ENCODE measurements at places on chromosomes 6 and 20. TPM values are rescaled to one million over a fixed set of nuclear protein-coding genes. Genes with fewer than 3 reads are reported as not detected.
A peak's percentile ranks its signal among the peaks of the same experiment; 100 is the strongest.

- no peak overlapping the region for H3K27ac ChIP-seq
- no peaks in the 10 kb centered on the region for H3K4me1 ChIP-seq
- peaks cover 61% of the 10 kb centered on the region for H3K27me3 ChIP-seq
- DNase-seq, result no peak
- H3K4me3 ChIP-seq, result no peak overlapping the region
- no peaks in the 10 kb centered on the region for H3K36me3 ChIP-seq
These were observed 15.4 kb upstream of the SLC22A16 start for GRCh38 chr6:110491644-110492317.

- no peaks in the 10 kb centered on the region for H3K4me1 ChIP-seq
- no peak overlapping the region for H3K27ac ChIP-seq
- no peaks in the 10 kb centered on the region for H3K36me3 ChIP-seq
- H3K27me3 ChIP-seq, result no peaks in the 10 kb centered on the region
These were observed 72.6 kb downstream of the TFAP2B start for GRCh38 chr6:50891290-50891689.

GRCh38 chr6:16336056-16336818 is 97.8 kb downstream of the GMPR start:
- H3K4me1 ChIP-seq, result peaks cover 10% of the 10 kb centered on the region
- DNase-seq, result no peak
- peak overlapping the region; percentile 1 for H3K27ac ChIP-seq
- H3K27me3 ChIP-seq, result no peaks in the 10 kb centered on the region
- no peaks in the 10 kb centered on the region for H3K36me3 ChIP-seq

- DNase-seq, result no peak
- peaks cover 12% of the 10 kb centered on the region for H3K27me3 ChIP-seq
- no peaks in the 10 kb centered on the region for H3K4me1 ChIP-seq
- no peak overlapping the region for H3K4me3 ChIP-seq
- no peaks in the 10 kb centered on the region for H3K36me3 ChIP-seq
- H3K27ac ChIP-seq, result no peak overlapping the region
These were observed 76.7 kb upstream of the LAMA2 start for GRCh38 chr6:128806261-128806660.

DNA sequence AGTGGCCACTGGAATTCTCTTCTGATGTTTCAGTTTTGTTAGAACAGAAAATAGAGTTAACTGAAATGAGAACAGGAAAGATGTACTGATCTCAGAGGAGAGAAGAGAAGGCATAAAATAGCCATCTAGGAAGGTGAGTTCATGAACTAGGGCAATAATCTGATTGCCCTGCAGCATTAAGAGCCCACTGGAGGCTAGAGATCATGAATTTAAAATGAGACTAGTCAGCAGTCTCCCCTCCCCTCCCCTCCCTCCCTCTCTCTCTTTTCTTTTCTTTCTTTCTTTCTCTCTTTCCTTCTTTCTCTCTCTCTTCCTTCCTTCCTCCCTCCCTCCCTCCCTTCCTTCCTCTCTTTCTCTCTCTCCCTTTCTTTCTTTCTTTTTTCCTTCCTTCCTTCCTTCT is 28.9 kb downstream of the GPRC6A start:
- DNase-seq, result no peak
- H3K27me3 ChIP-seq, result peaks cover 28% of the 10 kb centered on the region
- H3K36me3 ChIP-seq, result no peaks in the 10 kb centered on the region
- no peak overlapping the region for H3K27ac ChIP-seq
- no peak overlapping the region for H3K4me3 ChIP-seq

- H3K27ac ChIP-seq, result no peak overlapping the region
- H3K36me3 ChIP-seq, result peaks cover 6% of the 10 kb centered on the region
- no peaks in the 10 kb centered on the region for H3K4me1 ChIP-seq
These were observed 39.5 kb downstream of the GHRH start for GRCh38 chr20:37222086-37222485.

The MAK gene
- 0.75 TPM for total RNA-seq

- peaks cover 5% of the 10 kb centered on the region for H3K36me3 ChIP-seq
- H3K27me3 ChIP-seq, result peaks cover 71% of the 10 kb centered on the region
- no peak overlapping the region for H3K4me3 ChIP-seq
These were observed 32.5 kb downstream of the MUC22 start for GRCh38 chr6:31042806-31043205.

The HLA-DRA gene
- 80.9 TPM for total RNA-seq

GRCh38 chr6:11433860-11434259 is 103.7 kb upstream of the TMEM170B start:
- H3K27me3 ChIP-seq, result no peaks in the 10 kb centered on the region
- H3K36me3 ChIP-seq, result no peaks in the 10 kb centered on the region
- no peak for DNase-seq

DNA sequence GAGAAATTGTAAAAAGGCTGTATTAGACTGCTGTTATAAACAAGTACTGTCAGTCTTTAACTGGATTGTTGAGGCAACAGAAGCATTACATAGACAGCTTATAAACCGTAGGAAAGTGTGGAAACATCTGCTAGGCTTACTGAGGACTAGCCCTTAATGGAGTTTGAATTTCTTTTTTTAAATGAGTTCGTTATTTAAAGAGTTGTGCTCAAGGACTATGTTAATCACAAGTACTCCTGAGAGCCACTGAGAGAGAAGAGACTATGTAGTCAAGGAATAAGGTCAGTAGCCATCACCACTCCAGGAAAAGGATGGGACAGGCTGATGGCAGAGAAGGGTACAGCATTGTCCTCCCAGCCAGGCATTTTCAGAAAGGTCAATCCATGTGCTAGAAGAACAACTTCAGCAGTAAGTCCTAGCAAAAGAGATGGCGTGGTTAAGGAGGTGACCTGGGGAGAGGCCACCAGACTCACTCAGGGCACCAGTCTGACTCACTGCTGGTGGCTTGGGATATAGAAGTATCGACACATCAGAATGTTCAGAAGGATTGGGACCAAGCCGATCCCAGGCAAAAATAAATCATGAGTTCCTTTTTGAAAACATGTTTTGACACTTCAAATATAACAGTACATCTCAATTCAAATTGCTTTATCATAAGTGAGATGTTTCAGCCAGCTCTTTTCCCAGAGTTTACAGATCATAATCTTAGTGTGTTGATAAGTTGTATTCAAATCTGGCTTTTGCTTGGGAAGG is 6.4 kb downstream of the RPS12 start:
- peaks cover 40% of the 10 kb centered on the region for H3K4me1 ChIP-seq
- peak overlapping the region; percentile 89 for H3K27ac ChIP-seq
- peaks cover 8% of the 10 kb centered on the region for H3K36me3 ChIP-seq
- no peak overlapping the region for H3K4me3 ChIP-seq

GRCh38 chr6:22219925-22220324 is 76.9 kb downstream of the PRL start:
- H3K27ac ChIP-seq, result no peak overlapping the region
- no peaks in the 10 kb centered on the region for H3K4me1 ChIP-seq
- no peak for DNase-seq
- no peak overlapping the region for H3K4me3 ChIP-seq
- no peaks in the 10 kb centered on the region for H3K36me3 ChIP-seq

The DDX43 gene
- 1.2 TPM for total RNA-seq

GRCh38 chr20:31856516-31856915 is 11.1 kb upstream of the FOXS1 start:
- peaks cover 34% of the 10 kb centered on the region for H3K27me3 ChIP-seq
- no peak overlapping the region for H3K4me3 ChIP-seq
- no peak overlapping the region for H3K27ac ChIP-seq
- H3K36me3 ChIP-seq, result no peaks in the 10 kb centered on the region
- no peak for DNase-seq

The PRL gene
- total RNA-seq, result not detected

GRCh38 chr6:138485005-138485545 is 14.2 kb downstream of the NHSL1 start:
- DNase-seq, result no peak
- peaks cover 4% of the 10 kb centered on the region for H3K4me1 ChIP-seq
- H3K4me3 ChIP-seq, result no peak overlapping the region
- H3K36me3 ChIP-seq, result peaks cover 3% of the 10 kb centered on the region
- peaks cover 18% of the 10 kb centered on the region for H3K27me3 ChIP-seq
- no peak overlapping the region for H3K27ac ChIP-seq

- peaks cover 2% of the 10 kb centered on the region for H3K36me3 ChIP-seq
- H3K27ac ChIP-seq, result no peak overlapping the region
- DNase-seq, result no peak
- no peak overlapping the region for H3K4me3 ChIP-seq
These were observed 223.9 kb downstream of the ERMARD start for GRCh38 chr6:169975286-169975685.

DNA sequence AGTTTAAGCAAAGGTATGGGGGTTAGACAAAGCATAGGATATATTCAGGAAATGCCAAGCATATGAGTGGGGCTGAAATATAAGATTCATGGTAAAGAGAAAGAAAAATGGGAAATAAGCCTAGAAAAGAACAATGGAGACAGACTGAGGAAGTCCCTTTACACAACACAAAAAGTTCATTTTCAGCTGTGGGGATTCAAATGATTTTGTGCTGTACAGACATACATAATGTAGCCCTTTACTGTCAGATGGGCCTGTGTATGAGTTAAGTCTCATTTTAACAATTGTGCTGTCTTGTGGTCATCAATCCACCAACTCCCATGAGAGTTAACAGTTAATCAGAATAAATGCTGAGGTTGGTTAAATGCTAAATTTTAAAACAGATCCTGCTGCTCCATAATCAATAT is 37.2 kb downstream of the REV3L start:
- H3K36me3 ChIP-seq, result peaks cover 4% of the 10 kb centered on the region
- H3K4me1 ChIP-seq, result peaks cover 33% of the 10 kb centered on the region
- H3K27ac ChIP-seq, result peak overlapping the region; percentile 60
- no peak for DNase-seq
- H3K27me3 ChIP-seq, result no peaks in the 10 kb centered on the region

The NRSN1 gene
- not detected for total RNA-seq

The RAET1L gene
- not detected for total RNA-seq

- no peaks in the 10 kb centered on the region for H3K4me1 ChIP-seq
- peaks cover 26% of the 10 kb centered on the region for H3K27me3 ChIP-seq
- DNase-seq, result no peak
- H3K4me3 ChIP-seq, result no peak overlapping the region
- no peak overlapping the region for H3K27ac ChIP-seq
These were observed 47.7 kb downstream of the DNAH8 start for GRCh38 chr6:38762848-38763247.

The TSHZ2 gene
- total RNA-seq, result 30.7 TPM

- no peak for DNase-seq
- no peak overlapping the region for H3K4me3 ChIP-seq
- H3K4me1 ChIP-seq, result peaks cover 3% of the 10 kb centered on the region
- H3K27ac ChIP-seq, result no peak overlapping the region
- H3K27me3 ChIP-seq, result no peaks in the 10 kb centered on the region
- H3K36me3 ChIP-seq, result no peaks in the 10 kb centered on the region
These were observed 97.7 kb downstream of the RFX6 start for GRCh38 chr6:116974526-116975316.

The ECT2L gene
- total RNA-seq, result not detected

The ZNF292 gene
- total RNA-seq, result 103 TPM

GRCh38 chr20:25057234-25058050 is 497 bp downstream of the ACSS1 start:
- peak overlapping the region; percentile 93 for H3K27ac ChIP-seq
- peaks cover 41% of the 10 kb centered on the region for H3K4me1 ChIP-seq
- DNase-seq, result peak; percentile 71
- H3K4me3 ChIP-seq, result peak overlapping the region; percentile 90
- peaks cover under 1% of the 10 kb centered on the region for H3K27me3 ChIP-seq
- H3K36me3 ChIP-seq, result no peaks in the 10 kb centered on the region

The RAET1G gene
- total RNA-seq, result not detected

All from T-helper 17 cell (primary cell).